ENCODE measurements at places on chromosomes 7 and 10.

DNA sequence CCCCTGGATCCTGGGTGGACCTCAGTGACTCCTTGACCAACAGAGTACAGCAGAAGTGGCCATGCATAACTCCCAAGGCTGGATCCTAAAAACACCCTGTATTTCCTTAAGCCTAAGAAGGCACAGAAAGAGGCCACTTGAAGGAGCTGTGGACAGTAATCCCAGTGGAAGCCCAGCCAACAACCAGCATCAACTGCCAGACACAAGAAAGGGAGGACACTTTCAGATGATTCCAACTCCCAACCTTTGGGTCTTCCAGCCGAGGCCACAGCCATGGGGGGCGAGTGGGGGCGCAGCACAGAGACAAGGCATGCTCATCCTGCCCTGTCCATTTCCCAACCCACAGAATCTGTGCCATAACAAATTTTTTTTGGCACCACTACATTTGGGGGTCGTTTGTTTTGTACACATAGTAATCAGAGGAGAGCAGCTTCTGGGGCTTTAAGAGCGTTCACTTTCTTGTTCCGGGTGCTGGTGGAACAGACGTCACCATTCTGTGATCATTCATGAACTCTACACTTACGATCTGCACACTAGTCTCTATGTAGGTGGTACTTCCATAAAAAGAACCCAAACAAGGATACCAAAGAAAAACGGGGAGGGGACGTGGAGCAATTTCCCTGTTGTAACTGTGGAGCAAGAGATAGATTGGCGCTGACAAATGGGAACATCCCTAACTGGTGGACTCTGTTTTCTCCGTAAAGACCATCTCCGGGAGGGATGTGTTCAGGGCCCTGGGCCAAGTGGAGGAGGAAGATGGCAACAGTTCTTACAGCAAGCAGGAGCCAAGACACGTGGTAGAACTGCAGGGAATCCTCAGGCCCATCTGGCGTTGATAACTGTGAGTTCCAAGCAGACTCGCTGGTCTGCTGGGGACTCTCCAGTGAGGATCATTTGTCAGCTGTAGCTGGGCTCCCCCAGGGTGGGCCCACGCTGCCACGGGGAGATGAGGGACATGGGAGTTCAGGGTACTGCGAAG lies 6.0 kb upstream of the SLC29A3 start:
- no peak for DNase-seq

DNA sequence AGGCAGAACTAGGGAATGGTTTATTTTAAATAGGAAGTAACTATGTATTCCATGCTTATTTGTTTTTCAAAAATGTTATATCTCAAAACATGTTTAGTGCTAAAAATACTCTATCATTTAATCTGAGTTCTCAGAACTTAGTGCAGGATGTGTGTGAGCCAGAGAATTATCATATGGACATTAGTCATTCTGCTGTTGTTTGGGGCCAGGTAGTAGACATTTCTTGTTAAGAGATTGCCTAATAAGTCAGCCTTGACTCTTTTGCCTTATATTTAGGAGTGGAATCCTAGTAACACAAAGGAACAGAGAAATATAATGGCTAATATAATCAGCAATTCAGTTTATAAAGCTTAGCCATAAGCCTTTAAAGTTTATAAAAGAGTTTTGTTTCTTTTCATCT lies 149.8 kb downstream of the CCSER2 start:
- DNase-seq: no peak

GRCh38 chr10:116716381-116716780 lies 26.0 kb downstream of the HSPA12A start:
- DNase-seq: no peak

GRCh38 chr7:157483971-157484410 lies 147.2 kb downstream of the DNAJB6 start:
- DNase-seq: no peak

GRCh38 chr10:118272149-118272721 lies 69.9 kb downstream of the FAM204A start:
- no peak for DNase-seq

DNA sequence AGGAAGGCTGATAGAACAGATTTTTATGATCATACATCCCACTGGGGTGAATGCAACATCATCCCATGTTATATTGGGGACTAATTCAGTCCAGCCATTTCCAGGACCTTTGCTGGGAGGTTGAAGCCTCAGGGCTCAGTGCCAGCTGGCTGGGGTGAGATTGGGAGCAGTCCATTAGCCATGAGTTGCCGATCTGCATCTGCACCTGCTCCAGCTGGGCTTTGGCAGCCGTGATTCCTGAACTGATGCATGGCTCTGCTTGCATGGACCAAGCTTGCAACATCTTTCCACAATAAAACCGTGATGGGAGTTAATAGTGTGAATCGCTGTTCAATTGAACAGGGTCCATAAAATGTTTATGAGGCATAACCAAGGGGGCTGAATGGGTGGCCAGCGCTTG lies 346.9 kb downstream of the TYW1 start:
- no peak for DNase-seq

GRCh38 chr7:141221007-141221612 lies 147.2 kb downstream of the TMEM178B start:
- no peak for DNase-seq

GRCh38 chr10:78763651-78764395 lies 304.9 kb upstream of the ZMIZ1 start:
- DNase-seq: no peak

DNA sequence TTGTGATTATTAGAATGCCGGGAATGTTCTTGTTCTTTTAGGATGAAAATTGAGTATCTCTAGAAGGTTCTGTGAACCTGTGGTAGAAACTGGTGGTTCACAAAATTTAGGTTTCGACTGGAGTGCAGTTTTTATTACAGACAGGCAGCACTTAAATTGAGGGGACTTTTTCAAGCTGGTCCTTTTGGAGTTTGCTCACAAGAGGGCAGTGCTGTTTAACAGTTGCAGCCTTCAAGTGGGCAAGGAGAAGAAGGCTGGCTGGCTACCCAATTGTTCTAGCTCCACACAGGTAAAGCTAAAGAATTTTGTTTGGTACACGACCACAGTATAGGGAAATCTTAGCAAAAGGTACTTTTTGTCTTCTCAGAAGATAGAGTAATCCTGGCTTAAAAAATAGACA lies 233.6 kb downstream of the SNX13 start:
- no peak for DNase-seq

Measured in cortex of kidney (tissue), 1 donor.